ELR (cell line): ENCODE measurements at places on chromosomes 2 and 18.

- DNase-seq: no peak
These were observed 15.4 kb downstream of the SULT1C4 start for GRCh38 chr2:108393197-108393596.

DNA sequence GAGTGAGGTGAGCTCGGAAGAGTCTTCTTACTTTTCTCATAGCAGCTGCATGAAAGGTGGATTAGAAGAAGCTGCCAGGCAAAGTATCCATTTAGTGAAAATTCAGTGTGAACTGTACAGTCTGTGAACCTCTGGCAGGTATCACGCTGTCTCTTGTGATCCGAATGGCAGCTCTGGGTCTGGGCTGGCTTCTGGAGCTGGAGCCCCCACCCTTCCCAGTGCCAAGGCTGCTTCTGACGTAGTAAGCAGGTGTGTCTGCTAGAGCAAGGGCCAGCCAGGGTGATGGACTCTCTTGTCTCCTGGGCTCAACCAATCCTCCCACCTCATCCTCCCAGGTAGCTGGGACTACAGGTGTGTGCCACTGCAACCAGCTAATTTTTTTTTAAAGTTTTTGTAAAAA, 14.0 kb upstream of the NTSR2 start:
- DNase-seq: no peak

GRCh38 chr2:48817355-48817754, 61.8 kb upstream of the LHCGR start:
- no peak for DNase-seq

DNA sequence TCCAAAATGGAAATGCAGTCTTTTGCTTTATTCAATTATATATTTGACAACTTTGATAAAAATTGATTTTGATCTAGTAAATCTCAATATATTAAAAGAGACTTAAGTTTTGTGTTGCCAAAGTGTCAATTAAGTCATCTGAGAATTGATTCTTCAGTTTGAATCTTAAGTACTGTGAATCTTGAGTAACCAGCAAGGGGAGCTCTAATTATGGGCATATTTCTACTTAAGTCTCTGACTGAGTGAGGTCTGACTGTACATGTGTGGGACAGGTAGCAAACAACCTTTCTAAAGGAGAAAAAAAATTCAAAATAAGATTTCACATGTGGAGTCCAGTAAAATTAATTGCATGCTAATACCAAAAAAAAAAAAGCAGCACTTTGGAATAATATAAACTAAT, 503.7 kb upstream of the SLC8A1 start:
- peak; percentile 16 for DNase-seq

- DNase-seq: peak; percentile 6
These were observed 685.4 kb upstream of the NRXN1 start for GRCh38 chr2:51717312-51717711.

DNA sequence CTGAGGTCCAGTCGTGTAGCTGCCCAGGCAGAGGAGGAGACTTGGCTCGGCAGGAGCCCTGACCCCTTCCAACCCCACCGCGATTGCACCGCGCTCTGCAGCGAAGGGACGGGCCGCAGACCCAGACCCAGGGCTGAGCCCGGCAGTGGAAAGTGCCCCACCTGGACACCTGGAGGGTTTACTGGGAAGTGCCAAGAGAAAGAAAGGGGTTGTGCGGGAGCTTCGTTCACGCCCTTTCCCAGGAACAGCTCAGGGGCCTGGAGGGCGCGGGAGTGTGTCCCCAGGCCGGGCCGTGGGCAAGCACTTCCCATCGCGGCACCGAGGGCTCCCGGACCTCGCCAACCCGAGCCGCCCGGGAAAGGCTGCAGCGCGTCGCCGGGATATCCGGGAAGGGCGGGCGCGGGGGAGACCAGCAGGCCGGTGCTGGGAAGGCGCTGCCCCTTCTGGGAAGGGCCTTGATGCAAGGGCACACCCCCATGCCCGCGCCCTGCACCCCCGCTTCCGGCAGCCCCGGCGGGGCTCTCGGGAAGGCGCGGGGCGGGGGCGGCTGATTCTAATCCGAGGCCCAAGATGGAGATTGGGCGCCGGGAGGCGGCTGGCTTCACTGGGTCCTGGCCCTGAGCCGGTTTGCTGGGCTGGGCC, 36.1 kb upstream of the MRPL33 start:
- DNase-seq: peak; percentile 31

DNA sequence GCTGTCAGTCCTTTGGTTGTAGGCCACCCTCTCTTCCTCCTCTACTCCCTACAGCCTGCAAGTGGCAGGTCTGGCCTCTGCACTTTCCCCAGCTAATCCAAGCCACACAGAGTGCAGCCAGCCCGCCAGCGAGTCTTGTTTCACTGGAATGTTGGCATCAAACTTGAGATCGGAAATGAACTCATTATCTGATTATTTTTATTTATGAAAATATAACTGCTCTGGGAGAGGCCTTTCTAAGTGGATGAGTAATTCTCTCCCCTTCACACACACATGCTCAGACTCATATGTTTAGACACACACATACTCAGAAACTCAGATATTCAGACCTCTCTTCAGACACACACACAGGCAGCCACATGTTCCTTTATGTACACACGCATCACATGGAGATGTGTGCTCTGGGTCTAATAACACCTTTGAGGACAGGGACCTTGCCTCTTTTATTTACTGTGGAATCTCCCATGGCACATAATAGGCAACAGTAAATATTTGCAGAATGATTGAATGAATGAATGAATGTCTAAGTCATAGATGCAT, 151.3 kb downstream of the ZFP36L2 start:
- peak; percentile 99 for DNase-seq

DNA sequence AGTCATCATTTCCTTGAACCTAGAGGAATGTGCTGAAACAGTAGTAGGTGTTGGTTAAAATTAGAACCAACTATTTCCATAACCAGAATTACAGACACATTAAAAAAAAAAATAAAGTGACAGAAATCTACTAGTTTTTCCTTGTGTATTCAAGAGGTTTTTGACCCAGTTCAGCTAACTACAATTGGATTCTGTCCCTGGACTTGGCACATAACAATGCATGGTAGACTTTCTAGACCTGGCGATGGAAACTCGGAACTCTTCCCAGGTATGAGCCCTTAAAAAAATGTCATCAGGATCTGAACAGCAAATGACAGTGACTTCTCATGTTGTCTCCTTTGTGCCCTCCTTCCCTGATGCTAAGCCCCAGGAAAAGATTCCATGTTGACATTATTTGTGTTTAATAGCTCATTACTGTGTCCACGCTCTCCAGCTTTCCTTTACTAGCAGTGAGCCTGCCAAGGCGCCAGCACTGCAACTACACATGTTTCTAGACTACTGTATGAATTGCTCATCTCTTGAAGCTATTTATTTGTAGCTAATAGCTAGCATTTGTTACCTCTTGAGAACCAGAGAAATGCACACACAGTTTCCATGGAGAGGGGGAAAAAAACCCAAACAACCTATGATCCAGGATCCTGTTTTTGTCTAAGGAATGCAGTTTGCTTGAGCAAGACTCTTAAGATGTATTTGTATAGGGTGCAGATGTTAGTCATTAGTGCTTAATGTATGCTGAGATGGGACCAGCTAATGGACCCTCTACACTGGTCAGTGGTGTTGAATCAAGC, 148.5 kb downstream of the FMNL2 start:
- DNase-seq: no peak
